NCI-H446 treated with DMSO at 0.1 percent for 48 hours (cell line): ENCODE measurements at places on chromosomes 16 and 17.

- DNase-seq, result no peak
Observed at GRCh38 chr16:56995136-56995805, 5.9 kb downstream of the NLRC5 start.

DNA sequence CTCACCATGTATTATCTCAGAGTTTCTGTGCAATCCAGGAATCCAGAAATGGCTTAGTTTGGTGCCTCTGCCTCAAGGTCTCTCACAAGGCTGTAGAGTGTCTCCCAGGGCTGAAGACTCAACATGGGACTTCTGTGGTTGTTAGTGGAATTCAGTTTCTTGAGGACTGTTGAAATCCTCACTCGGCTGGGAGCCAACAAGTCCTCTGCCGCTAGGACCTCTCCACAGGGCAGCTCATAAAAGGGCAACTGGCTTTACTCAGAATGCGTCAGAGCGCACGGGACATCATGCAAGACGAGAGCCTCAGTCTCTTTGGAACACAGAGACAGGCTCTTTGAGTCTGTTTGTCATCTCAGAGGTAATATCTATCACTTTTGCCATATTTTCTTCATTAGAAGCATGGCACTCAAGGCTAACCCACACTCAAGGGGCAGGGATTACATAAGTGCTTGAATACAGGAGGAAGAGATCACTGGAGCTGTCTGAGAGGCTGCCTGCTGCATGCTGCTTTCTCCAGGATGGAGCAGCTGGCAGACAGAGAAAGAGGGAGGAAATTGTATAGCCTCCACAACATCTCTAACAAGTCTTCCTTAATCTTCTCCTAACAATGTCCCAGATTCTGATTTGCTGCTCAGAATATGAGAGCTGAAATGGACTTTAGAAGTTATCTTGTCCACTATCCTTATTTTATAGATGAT is 97.5 kb upstream of the ASIC2 start:
- no peak for DNase-seq

DNA sequence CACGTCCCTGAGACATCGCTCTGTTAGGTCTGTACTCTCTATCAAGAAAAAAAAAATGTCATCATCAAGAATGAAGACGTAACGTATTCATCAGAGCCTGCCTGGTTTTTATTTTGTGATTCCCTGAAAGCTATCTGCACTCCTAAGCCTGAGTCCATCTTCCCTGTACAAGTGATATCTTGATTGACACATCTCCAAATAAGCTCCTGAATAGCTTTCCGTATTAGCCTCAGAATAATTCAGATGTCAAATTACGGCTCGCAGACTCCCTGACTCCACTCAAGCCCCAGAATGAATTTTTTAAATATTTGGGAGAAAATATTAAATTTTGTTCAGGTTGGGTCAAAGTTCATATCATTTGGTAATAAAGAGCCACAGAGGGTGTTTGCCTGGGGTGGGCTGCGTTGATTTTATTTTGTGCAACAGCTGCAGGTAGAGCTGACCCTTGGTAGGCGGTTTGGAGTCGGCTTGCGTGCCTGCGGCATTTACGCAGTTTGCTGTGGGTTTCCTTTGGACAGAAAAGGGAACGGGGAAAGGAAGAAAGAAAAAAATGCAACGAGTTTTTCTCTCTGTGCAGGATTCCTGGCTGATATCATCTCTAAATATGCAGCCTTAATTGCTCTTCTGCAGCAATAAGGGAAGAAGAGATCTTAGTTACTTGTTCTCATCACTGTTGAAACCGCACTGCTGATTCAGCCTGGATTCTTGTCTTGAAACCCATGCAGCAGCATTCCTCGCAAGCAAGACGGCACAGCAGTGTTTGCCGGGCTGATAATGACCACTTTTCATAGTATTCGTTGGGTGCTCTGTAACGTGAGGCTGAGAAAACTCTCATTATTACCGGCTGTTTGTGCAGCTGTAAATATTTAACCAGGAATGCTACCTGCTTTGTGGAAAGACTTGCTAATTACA is 114.7 kb downstream of the IRX3 start:
- no peak for DNase-seq

- no peak for DNase-seq
Observed at GRCh38 chr17:364766-365165, 12.2 kb upstream of the RPH3AL start.

- DNase-seq, result no peak
Observed at GRCh38 chr16:67750466-67750865, 31.4 kb upstream of the GFOD2 start.

- DNase-seq, result no peak
Observed at GRCh38 chr17:35254107-35254773, 11.4 kb downstream of the SLFN5 start.
